ENCODE measurements at places on chromosomes 11 and 22.

DNA sequence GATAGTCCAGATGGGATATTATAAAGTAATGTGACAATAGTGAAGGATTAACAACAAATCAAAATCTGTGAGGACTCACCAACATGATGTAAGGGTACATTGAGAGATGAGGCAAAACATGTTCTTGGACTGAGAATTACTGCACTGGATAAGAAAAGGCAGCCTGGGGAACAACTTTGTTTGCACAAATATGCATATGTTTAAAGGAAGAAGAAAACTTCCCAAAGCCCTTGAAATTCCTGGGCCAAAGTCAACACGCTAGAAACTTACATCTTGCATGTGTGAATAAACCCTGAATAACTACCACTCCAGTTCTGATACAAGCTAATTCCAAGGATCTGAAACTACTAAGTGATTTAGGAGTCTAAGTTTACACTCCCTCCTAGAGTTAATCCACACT lies 1.1 kb downstream of the OR52A5 start:
- DNase-seq: no peak

DNA sequence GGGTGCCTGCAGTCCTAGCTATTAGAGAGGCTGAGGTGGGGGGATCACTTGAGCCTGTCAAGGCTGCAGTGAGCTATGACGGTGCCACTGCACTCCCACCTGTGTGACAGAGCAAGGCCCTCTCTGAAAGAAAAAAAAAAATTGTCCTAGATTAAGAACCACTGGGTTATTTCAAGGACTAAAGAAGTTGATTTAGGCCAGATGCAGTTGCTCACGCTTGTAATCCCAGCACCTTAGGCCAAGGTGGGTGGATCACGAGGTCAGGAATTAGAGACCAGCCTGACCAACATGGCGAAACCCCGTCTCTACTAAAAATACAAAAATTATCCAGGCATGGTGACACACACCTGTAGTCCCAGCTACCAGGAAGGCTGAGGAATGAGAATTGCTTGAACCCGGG lies 129.0 kb downstream of the MRTFA start:
- no peak for DNase-seq

DNA sequence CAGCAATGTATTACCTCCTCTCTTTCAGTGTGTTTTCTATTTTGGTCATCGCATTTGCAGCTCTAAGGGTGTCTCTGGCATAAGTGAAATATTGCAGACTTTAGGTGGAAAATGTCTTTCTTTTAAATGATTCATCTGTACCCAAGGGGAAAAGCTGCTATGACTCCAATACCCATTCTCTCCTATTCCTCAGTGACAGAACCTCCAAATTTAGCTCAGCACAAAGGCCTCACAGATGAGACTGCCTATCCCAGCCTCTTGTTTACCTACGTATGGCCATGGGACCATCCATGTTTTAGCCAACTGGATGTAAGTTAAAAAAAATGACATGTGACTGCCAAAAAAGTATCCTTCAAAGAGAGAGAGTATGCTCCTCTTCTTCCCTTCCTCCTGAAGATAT lies 7.9 kb downstream of the MTMR2 start:
- no peak for DNase-seq

- DNase-seq: no peak
Observed at GRCh38 chr11:36116161-36116560, 172.3 kb downstream of the LDLRAD3 start.

DNA sequence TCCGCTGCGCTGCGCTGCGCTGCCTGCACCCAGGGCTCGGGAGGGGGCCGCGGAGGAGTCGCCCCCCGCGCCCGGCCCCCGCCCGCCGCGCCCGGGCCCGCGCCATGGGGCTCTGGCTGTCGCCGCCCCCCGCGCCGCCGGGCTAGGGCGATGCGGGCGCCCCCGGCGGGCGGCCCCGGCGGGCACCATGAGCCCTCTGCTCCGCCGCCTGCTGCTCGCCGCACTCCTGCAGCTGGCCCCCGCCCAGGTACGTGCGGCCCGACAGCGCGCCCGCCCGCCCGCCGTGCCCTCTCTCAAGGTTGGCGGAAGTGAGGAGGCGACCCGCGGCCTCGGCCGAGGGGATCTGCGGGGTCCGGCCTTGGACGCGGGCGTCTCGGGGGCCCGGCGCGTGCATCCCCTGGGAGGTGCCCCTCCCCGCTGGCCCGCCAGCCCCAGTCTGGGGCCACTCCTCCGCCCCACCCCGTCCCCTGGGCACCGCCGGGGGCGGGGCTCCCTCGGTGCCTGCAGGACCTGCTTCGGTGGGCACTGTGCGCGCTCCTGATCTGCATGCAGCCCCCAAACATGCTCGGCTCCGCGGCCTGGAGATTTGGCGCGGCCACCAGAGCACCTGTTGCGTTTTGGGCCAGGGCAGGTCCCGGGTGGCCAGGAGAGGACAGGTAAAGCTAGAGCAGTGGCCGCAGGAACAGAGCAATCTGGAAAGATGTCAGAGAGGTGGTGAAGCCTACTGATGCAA lies 429 bp downstream of the VEGFB start:
- DNase-seq: no peak

DNA sequence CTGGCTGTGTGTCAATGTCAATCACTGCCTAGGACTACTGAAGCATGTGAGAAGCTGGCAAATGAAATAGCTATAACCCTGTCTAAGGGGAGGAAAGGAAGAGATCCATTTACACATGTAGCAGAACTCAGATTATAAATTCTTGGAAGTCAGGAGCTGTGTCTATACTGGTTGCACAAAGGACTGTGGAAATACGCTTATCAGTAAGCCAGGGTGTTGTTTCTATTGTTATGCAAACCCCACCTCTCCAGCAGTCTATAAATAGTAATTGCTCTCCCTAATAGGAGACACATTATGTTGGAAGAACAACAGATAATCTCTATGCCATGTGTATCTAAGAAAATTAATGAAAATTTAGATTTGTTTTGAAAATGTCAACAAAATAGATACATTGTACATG lies 693.4 kb upstream of the CCDC90B start:
- no peak for DNase-seq

GRCh38 chr11:65615950-65616574 lies 486 bp downstream of the PCNX3 start:
- DNase-seq: no peak

- peak; percentile 0 for DNase-seq
Observed at GRCh38 chr11:31870609-31871309, 59.6 kb upstream of the PAX6 start.

DNA sequence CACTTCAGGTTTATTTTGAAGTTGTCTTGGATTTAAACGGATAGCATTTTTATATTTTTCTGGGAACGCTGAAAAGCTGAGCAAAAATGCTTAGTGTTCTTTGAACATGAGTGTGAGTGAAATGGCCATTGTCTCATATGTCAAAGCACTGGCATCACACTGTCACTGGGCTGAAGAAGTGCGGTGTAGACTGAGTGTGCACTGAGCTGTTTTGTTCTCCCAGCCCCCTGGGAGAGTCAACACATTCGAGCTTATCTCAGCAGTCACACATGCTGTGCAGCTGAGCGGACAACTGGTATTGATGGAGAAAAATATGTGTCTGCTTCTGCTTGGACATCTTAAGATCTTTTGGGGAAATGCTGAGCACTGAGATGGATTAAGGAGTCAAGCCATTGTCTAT lies 90.8 kb downstream of the TECTA start:
- no peak for DNase-seq

GRCh38 chr11:107704451-107704850 lies 7.4 kb downstream of the SLN start:
- DNase-seq: no peak

GRCh38 chr11:134862587-134863195 lies 450.6 kb upstream of the B3GAT1 start:
- no peak for DNase-seq

DNA sequence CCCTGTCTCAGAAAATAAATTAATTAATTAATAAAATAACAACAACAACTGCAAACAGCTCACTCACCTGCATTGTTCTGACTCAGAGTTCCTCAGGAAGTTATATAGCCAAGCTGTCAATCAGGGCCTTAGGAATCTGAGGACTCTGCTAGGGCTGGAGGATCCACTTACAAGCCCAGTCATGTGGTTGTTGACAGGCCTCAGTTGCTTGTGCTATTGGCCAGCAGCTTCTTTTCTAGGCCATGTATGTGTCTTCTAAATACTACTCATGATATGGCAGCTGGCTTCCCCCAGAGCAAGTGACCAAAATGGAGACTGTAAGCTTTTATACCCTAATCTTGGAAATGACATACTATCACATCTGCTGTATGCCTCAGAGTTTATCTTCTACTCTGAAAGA lies 20.8 kb upstream of the ATP5MG start:
- DNase-seq: no peak

- no peak for DNase-seq
Observed at GRCh38 chr11:1888811-1889210, 2.9 kb downstream of the PRR33 start.

- DNase-seq: peak; percentile 67
Observed at GRCh38 chr11:122883646-122883979, 1.1 kb downstream of the JHY start.

DNA sequence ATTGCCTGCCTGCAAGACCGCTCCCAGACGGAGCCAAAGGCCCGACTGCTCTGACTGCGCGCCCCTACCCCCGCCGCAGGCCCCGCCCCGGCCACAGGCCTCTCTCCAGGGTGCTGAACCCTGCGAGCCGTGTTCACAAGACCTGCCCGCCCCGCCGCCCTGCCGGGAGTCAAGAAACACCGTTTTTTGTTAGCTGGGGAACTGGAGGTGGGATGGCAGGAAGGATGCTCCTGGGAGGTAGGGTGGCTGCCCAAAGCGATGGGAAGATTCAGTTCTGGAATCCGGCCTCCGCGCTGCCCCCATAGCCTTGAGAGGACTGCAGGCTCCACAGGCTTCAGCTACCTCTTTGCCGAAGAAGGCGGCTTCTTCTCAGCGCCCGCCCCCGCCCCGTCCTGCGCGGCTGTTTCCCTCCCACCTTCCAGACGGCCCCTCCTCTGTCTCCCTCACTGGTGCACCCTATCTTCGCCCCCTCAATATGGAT lies 2.7 kb upstream of the PDE2A start:
- DNase-seq: no peak

- no peak for DNase-seq
Observed at GRCh38 chr11:112579282-112579681, 318.6 kb upstream of the PLET1 start.

GRCh38 chr11:44592125-44592940 lies 26.9 kb downstream of the CD82 start:
- DNase-seq: no peak

DNA sequence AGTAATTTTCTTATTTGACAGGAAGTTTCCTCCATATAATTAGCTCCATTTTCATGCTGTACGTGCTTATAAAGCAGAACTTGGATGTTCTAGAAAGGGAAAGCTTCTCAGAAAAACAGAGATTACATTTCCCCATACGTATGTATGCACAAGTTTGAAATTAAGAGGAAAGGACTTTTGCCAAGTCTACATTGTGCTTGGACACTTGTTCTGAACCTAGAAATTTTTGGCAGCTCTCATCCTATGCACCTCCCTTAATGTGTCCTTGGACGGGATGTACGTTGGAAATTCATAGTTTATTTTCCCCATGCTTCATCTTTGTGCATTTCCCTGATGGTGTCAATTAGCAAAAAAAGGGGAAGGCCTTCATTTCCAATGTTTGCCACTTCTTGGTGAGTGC lies 322.7 kb downstream of the BLID start:
- DNase-seq: no peak

GRCh38 chr11:126870021-126870420 lies 130.5 kb downstream of the KIRREL3 start:
- no peak for DNase-seq

DNA sequence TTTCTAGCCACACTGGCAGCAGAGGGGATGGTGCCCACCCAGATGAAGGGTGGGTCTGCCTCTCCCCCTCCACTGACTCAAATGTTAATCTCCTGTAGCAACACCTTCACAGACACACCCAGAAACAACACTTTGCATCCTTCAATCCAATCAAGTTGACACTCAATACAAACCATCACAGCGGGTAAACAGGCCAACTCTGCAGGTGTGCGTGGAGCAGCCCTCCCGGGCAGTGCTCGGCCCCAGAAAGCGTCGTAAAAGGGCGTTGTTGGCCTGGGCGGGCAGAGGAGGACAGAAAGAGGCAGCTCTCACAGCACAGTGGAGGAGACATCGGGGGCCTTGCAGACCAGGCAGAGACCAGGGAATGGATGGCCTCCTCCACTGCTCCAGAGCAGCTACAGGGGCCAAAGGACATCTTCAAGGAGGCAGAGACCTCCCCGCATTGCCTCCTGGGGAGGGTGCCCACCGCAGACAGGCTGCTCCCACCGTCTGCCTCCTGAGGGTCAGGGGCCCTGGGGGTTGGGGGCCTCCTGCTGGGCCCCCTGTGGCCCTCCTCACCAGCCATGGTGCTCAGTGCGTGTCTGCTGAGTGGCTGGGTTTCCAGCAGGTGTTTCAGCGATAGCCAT lies 56.1 kb upstream of the FADD start:
- no peak for DNase-seq

GRCh38 chr22:19629331-19629719 lies 85.0 kb upstream of the SEPTIN5 start:
- no peak for DNase-seq

GRCh38 chr11:536841-537621 lies at the start of gene LRRC56:
LRRC56 (plus strand) TSS chr11:537527; CDS start chr11:540685, 3,158 bp downstream.
- DNase-seq: peak; percentile 64

DNA sequence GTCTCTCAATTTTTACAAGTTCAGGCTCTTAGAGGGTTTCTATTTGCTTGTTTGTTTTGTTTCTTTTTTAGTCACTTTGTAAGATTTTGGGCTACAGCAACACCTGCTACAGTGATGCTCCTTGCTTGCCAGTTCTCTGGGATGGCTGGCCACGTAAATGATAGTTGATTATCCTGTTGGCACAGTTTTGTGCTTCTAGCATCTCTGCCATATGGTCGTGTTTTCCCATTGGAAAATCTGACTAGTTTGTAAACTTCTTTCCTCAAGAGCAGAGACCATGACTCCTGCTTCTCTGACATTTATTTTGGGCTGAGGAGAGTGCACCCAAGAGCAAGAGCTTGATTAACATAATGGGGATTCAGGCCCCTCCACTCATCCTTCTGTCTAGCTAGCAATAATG lies 1621.6 kb upstream of the RAG2 start:
- no peak for DNase-seq

GRCh38 chr11:65979261-65979759 lies 17.8 kb downstream of the SART1 start:
- DNase-seq: no peak

DNA sequence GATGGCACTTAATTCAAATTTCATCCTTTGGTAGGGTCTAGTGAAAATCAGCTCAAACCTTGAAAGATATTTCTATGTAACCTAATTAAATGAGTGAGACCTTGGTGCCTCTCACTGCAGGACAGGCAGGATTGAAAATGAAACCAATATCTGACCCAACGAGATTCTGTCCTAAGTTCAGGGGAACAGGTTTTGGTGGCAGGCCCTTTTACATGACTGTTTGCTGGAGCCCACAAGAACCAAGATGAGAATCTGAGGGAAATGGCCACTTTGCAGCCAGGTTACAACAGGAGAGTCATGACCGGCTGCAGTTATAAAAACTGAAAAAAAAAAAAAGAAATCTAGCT lies 130.2 kb downstream of the TRIM44 start:
- DNase-seq: no peak

DNA sequence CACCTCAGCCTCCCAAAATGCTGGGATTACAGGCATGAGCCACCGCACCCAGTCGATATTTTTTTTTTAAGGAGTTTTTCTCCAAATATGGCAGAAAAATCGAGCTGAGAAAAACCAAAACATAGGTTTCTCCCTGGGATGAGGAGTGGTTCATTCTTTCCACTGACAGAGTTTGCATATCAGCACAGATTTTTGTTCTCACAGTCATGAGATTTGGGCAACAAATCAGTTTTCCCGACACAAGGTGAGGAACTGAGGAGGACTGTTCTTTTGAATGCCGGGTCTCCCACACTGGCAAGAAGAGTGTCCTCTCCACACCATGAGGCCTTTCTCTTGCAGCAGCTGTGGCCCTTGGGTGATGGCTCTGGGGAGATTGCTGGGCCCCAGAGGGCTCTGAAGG lies 3.8 kb upstream of the EHD1 start:
- no peak for DNase-seq
